ENCODE measurements at places on chromosomes 3 and 15.

GRCh38 chr15:65930134-65930533, 60.8 kb downstream of the RAB11A start:
- DNase-seq: no peak

- no peak for DNase-seq
These were observed 4.8 kb upstream of the RGMA start for GRCh38 chr15:93093765-93094164.

DNA sequence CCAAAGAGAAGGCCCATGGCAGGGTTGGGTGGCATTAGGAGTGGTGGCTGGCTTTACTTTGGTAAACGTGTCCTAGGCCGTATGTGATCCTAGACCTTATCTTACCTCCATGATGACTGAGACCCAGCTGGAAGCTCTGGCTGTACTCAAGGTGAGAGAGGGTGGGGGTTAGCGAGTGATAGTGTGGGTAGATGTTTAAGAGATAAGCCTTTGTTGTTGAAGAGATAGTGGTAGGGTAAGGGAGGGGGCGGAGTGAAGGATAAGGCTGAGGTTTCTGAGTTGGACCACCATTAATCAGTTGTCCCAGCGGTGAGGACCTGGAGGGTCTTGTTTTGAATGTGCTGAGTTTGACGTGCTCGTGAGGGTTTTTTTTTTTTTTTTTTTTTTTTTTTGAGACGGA, 61.5 kb upstream of the ULK4 start:
- no peak for DNase-seq

DNA sequence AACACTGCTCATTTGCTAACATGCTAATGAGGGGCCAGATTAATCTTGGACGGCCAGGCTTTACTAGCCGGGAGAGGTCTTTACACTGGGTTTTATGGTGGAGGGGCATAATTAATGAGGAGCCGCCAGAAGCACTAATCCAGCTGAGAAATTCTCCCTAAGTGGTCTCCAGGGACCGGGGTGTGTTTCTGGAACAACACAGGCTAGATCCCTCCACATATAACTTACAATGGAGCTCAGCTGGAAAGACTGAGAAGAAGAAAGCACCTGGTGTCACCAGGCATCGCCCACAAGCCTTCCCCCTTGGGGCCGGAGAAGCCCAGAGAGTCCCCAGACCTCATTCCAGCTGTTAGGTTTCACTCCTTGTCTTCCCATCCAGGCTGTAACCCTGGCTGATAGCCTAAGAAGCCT, 127.5 kb downstream of the MEGF11 start:
- DNase-seq: no peak
